ENCODE measurements at places on chromosomes 13 and 19.
A peak's percentile ranks its signal among the peaks of the same experiment; 100 is the strongest.

DNA sequence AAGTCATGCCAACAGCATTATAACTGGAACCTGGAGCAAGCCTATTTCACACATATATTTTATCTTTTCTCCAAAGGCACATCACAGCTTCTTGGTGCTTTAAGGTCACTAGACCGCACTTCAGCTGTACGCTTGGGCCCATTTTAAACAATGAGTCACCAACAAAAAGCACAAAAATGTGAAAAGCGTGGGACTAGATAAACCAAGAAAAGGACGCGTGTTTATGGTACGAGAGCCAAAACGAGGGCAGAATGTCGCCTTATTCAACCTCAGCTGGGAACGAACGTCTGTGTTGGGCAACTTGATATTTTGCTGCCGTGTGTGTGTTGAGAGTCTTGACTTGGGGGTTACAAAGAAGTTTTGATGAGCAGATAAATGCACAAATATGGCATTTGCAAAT, 9.2 kb upstream of the EHD2 start:
- no peak for DNase-seq

DNA sequence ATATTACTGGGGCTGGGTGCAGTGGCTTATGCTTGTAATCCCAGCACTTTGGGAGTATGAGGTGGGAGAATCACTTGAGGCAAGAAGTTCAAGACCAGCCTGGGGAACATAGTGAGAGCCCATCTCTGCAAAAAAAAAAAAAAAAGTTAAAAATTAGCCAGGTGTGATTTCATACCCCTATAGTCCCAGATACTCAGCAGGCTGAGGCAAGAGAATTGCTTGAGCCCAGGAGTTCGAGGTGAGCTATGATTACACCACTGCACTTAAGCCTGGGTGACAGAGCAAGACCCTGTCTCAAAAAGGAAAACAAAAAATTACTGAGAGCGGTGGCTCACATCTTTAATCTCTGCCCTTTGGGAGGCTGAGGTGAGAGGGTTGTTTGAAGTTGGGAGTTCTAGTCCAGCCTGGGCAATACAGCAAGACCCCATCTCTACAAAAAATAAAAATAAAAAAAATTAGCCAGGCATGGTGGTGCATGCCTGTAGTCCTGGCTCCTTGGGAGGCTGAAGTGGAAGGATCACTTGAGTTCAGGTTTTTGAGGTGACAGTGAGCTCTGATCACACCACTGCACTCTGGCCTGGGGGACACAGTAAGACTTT, 87.5 kb downstream of the ZMYM2 start:
- no peak for DNase-seq

- peak; percentile 41 for DNase-seq
Observed at GRCh38 chr13:112481458-112481857, 105.3 kb downstream of the SPACA7 start.

- no peak for DNase-seq
Observed at GRCh38 chr19:33375837-33376159, 2.3 kb downstream of the CEBPG start.

DNA sequence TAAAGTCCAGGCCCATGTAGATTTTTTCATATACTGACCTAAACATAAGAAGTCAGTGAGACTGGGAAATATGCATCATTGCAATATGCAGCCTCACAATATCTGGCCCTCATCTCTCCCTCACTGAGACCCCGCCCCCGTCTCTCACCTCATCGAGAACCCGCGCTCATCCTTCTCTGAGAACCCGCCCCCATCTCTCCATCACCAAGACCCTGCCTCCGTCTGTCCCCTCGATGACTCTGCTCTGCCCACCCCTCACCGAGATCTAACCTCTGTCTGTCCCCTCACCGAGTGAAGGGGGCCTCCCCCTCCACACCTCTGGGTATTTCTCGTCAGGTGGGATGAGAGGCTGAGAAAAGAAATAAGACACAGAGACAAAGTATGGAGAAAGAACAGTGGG, 20.5 kb upstream of the ZNF846 start:
- no peak for DNase-seq

DNA sequence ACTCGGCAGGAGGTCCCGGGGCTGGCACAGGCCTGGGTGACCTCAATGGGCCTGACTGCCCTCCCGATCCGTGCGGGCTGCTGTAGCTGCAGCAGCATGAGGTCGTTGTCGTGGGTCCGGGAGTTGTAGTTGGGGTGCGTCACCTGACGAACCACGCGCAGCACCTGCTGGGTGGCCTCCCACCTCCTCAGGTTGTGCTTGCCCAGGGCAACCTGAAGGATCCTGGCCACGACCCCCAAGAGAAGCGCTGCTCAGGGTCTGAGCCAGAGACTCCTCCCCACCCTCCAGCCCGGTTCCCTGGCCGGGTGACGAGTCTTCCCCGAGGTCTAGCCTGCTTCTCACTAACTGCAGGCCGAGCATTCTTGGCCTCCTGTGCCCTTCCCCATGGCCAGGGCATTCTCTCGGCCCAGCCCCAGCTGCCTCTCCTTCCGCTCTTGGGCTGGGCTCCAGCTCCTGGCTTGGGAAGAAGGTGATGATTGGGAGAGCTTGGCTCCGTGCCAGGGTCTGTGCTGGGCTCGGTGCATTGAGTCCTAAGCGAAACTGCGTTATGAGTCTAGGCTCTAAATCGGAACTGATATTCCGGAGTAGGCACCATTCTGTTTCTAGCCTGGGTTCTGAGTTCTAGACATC, 3.1 kb downstream of the KLK14 start:
- no peak for DNase-seq

DNA sequence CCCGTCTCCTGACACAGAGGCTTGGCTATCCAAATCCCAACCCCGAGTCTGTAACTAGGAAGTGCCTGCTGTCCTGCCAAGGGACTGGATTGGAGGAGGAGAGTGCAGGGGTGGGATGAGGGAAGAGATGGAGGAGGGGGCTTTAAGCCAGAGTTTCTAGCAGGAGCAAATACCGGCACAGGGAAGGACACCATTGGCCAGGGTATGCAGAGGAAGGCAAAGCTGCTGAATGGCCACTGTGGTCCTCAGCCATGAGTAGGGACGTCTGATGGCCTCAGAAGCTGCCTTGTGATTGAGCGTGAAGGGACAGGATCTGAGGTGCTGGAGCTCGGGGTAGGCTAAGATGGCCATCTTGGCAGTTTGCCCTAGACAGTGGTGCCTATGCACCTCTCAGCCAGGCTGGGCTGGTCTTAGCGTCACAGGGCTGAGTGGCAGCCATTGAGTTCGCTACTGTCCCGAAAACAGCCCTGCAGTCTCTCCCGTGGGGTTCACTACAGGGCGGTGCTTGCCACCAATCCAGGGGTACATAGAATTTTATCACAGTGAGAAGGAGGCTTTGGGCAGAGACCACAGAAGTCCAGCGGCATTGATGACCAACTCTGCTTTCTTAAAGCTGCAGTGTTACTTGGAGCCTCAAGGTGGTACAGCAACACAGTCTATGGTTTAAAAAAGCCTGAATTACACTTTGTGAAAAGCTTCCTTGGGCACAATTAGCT, 61.8 kb downstream of the AKAP11 start:
- DNase-seq, result peak; percentile 11

DNA sequence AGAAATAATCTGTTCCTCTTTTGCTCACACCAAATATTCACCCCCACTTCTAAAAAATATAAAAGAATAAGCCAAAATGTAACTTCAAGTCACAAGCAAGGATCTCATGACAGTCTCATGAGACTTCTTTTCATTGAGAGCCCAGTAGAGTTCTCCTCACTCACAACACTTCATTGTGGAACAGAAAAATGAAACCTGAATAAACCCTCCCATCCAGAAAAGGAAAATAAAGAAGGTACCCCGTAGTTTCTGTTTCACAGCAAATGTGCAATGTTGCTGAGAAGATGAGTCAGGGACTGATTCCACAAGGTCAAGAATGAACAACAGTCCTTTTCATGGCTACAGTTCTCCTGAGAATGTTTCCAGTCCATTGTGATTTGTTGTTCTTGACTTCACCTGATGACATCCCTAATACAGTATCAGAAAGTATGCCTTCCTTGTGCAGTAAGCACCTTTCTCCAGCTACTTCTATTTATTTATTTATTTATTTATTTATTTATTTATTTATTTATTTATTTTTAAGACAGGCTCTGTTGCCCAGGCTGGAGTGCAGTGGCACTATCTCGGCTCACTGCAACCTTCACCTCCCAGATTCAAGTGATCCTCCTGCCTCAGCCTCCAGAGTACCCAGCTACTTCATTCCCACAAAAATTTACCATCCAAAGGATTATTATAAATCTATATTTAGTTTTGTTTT, 6.4 kb upstream of the ZNF841 start:
- no peak for DNase-seq

DNA sequence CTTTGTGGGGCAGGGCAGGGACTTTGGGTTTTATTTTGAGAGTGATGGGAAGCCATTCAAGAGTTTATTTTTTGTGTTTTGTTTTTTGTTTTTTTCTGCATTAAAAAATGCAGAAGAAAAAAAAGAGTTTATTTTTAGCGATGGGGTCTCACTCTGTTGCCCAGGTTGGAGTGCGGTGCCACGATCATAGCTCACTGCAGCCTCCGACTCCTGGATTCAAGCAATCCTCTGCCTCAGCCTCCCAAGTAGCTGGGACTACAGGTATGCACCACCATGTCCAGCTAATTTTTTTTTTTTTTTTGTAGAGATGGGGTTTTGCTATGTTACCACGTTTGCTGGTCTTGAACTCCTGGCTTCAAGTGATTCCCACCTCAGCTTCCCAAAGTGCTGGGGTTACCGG, 12.5 kb upstream of the CA11 start:
- no peak for DNase-seq

GRCh38 chr13:59012731-59013130, 1151.0 kb downstream of the DIAPH3 start:
- DNase-seq, result no peak

GRCh38 chr19:13437919-13438618, 68.2 kb downstream of the CACNA1A start:
- no peak for DNase-seq

DNA sequence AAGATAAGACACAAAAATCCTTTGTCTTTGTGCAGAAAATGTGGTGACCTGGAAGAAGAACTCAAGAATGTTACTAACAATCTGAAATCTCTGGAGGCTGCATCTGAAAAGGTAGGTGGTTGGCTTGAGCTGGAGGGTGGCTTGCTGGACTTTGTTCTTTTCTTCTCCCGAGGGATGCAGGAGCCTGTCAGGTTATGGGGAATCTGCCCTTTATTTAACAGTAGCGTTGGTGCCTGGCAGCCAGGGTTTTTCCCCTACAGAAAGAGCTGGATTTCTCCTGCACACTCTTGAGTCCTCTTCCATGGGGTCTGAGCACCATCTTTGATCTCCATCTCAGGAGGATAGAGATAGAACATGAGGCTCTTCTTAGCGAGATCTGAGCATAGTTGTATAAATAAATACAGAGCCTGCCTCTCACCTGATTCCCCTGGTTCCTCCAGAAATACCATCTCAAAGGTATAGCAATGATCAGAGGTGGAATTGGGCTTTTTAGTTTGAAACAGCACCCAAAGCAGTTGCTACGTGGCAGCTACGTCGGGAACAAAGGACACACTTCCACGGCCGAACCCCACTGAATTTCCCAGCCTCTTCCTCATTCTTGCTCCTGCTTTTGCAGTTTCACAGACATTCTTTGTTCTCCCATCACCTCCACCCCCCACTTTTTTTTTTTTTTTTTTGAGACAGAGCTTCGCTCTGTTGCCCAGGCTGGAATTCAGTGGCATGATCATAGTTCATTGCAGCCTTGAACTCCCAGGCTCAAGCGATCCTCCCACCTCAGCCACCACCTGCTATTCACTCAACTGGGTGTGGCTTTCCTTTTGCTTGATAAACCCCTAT, 12.9 kb downstream of the TPM4 start:
- DNase-seq, result no peak

Data from astrocyte of the cerebellum (primary cell).